ENCODE measurements at places on chromosomes 12 and 14. TPM values are rescaled to one million over a fixed set of nuclear protein-coding genes. Genes with fewer than 3 reads are reported as not detected.

Gene FSCB
- not detected for total RNA-seq

Gene ACSM4
- total RNA-seq, result not detected

Gene PRH2
- total RNA-seq, result not detected

Gene PDZRN4
- total RNA-seq, result not detected

Gene LBHD2
- total RNA-seq, result 0.27 TPM

Gene ACOT6
- not detected for total RNA-seq

Gene ZFHX2
- total RNA-seq, result 0.76 TPM

Gene TBC1D30
- total RNA-seq, result 1.9 TPM

Gene ENDOU
- not detected for total RNA-seq

Gene REM2
- total RNA-seq, result 0.39 TPM

Gene SYT10
- not detected for total RNA-seq
